Activated T-cell treated with anti-CD3 and anti-CD28 coated beads, Interleukin-2, amount 50 U/mL, for 72 hours (primary cell): ENCODE measurements at places on chromosomes 5 and 9. TPM values are rescaled to one million over a fixed set of nuclear protein-coding genes. Genes with fewer than 3 reads are reported as not detected.
A peak's percentile ranks its signal among the peaks of the same experiment; 100 is the strongest.

DNA sequence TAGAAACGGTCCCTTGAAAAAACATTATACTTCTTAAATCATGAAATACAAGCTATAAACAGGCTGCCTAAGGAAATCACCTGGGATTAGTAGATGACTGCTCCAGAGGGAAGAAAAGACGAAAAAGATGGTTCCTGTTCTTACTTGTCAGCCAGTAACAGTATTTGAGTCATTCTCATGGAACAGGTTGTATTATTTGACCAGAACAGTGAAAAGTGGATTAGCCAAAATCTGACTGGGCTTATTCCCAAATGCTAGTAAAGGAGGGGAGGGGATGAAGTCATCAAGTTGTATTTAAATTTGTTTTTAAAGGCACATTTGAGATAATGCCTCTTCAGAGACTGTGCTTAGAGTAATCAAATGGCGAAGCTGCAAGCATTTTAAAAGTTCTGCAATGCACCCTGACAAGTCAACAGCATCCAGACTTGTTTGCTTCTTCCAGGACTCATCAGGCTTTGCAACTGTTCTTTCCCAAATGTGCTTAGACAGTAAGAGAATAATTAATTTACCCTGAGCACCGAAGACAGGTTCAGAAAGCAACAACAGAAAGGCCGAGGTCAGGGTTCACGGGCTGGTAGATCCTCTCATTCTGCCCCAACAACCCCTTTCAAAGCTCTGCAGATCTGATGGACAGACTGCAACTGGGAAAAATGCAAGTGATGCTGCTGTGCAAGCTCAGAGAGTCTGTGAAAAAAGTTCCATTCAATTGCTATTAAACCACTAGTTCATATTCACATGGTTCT, 800.6 kb downstream of the KCTD16 start:
- DNase-seq, result no peak

DNA sequence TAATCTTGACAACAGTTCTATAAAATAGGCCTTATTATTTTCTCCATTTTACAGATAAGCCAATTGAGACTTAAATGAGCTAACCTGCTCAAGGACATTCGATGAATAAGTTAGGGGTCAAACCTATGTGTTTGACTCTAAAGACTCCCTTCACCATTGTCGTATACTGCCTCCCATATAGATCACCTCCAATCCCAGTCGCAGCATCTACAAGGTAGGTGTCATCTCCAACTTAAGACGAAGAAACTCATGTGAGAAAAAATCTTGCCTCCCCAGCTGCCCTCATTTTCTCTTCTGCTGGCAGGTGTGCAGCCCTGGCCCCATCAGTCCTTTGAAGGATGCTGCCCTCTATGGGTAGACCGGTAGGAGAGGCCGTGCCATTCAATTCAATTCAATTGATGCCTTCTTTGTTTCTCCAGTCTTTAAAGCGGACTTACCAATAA, 75.2 kb upstream of the SMARCA2 start:
- DNase-seq, result peak; percentile 53

DNA sequence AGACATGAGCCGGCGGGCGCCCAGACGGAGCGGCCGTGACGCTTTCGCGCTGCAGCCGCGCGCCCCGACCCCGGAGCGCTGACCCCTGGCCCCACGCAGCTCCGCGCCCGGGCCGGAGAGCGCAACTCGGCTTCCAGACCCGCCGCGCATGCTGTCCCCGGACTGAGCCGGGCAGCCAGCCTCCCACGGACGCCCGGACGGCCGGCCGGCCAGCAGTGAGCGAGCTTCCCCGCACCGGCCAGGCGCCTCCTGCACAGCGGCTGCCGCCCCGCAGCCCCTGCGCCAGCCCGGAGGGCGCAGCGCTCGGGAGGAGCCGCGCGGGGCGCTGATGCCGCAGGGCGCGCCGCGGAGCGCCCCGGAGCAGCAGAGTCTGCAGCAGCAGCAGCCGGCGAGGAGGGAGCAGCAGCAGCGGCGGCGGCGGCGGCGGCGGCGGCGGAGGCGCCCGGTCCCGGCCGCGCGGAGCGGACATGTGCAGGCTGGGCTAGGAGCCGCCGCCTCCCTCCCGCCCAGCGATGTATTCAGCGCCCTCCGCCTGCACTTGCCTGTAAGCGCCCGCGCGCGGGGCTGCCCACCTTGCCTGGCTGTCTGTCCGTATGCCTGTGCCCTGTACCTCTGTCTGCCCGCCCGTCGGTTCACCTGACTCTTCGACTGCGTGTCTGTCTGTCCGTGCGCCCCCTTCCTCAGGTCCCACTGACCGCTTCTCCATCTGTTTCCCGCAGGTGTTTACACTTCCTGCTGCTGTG, 412 bp downstream of the FGF18 start:
- peak; percentile 53 for DNase-seq

DNA sequence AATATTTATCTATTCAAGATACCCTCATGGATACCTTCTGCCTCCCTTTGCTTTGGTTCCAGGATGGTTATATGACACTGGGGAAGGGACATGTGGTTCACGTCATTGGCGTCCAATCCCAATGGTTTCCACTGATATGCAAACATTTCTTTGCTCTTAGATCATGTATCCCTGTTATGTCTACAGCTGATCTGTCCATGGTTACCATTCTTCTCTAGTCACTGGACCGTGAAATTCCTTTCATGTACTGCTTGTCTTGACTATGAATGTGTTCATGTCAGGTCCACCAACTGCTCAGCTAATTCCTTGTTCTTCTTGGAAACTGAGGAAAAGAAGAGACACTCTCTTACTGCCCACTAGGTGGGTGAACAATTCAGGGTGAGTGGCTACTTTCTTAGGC, 391.1 kb upstream of the ZNF608 start:
- DNase-seq, result no peak

GRCh38 chr9:82969291-82969690, 93.7 kb downstream of the RASEF start:
- DNase-seq, result no peak

DNA sequence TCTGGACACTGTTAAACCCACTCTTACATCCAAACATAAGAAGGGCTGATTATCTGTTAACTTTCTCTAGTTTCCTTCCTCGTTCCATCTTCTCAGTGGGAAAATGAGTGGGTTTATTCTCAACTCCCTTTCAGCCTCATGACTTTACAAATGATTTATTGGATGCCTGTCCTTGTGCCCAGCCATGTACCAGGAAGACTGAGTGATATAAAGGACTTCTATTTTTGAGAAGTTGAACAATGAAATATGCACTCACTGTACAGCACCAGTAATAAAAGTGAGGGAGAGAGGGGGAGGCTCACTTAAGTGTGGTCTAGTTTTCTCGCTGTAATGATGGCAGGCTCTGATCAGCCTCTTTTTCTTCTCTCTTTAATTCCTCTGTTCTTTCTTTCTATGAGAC, 277.6 kb downstream of the SMARCA2 start:
- no peak for DNase-seq

DNA sequence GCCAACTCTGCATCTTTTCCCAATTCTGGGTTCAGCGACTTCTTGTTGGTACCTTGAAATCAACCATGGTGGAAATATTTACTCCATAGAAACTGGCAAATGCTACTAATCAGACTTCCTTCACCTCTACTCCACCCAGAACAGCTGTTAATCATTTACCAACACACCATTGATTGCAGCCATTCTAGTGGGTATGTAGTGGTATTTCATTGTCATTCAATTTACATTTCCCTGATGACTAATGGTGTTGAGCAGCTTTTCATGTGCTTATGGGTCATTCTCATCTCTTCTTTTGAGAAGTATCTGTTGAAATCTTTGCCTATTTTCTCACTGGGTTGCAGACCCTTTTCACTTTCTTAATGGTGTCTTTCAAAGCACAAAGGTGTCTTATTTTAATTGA, 122.4 kb upstream of the MSX2 start:
- DNase-seq, result no peak

- DNase-seq, result no peak
These were observed 185.4 kb downstream of the GABBR2 start for GRCh38 chr9:98523231-98523901.

GRCh38 chr9:2771087-2771486, 53.8 kb downstream of the KCNV2 start:
- DNase-seq, result no peak

GRCh38 chr9:92728831-92729734, 35.5 kb downstream of the BICD2 start:
- DNase-seq, result no peak

GRCh38 chr5:145941096-145941447, 4.7 kb downstream of the SH3RF2 start:
- no peak for DNase-seq

DNA sequence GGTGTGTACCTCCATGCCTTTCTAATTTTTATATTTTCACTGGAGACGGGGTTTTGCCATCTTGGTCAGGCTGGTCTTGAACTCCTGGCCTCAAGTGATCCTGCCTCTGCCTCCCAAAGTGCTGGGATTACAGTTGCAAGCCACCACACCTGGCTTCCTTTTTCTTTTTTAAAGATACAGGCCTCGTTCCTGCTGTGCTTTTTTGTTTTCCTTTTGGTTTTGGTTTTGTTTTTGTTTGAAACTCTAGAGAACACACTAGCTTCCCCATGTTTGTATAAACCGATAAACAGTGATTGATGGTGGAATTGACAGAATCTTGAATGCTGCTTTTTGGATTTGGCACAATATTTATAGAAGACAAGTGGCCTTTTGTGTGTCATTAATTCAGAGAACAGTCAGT, 1603.4 kb downstream of the MAT2B start:
- DNase-seq, result no peak

GRCh38 chr5:136750224-136750862, 385.0 kb upstream of the TRPC7 start:
- no peak for DNase-seq

- no peak for DNase-seq
These were observed 193.3 kb upstream of the SNX2 start for GRCh38 chr5:122581629-122582028.

DNA sequence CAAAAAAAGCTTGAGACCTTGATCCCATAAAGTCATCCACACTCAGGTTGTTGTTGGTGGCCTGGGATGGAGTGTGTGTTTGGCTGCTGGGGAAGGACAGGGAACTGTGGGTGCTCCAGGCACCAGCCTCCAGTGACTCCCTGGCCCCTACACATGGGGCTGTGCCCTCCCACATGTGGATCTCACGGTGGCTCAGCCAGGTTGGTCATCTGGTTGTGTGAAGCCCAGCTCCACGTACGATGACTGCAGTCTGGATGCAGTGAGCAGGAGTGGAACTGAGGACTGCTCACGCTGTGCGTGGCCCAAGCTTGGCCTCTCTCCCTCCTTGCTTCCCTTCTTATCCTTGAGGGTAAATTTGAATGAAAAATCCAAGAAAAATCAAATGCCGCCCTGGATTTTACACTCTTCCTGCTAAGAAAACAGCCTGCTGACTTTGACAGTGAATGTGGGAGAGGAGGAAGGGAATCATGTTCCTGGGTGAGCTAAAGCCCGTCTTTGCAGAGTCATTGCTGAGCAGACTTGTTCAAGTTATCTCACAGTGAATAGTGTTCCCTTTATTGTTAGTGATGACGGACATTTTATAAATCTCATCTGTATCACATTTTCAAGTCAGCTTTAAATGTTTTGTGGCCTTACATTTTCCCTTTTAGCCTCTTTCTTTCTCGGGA, 65.1 kb upstream of the CACNA1B start:
- DNase-seq, result no peak

DNA sequence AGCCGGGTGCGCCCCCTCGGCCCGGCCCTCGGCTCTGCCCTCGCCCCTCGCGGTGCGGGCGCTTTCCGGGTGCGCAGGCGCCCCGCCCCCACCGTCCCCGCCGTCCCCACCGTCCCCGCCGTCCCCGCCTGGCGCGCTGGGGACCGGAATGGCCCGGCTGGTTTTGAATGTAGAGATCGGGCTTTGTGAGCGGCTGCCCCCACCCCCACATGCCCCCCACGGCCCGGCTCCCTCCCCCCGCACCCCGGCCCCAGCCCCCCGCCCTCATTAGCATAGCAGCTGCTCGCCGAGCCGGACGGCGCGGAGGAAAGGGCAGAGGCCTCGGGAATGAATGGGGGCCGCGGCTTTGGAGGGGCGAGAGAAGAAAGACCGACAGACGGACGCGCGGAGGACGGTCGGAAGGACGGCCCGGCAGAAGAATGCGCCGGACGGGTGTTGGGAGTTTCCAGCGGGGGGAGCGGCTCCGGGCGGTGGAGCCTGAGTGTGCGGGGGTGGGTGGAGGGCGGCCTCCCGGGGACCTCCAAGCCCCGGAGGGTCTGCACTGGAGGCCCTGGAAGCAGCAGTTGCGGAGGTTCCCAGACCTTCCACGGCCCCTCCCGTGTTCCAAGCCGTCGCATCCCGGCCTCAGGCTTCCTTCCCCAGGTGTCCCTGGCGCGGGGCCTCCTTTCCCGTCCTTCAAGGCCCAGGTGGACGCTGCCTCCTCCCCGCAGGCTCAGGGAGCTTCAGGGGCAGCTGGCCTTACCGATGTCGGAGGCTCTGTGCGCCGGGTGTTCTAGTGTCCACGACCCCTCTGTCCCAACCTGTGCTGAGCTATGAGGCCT, 6.0 kb downstream of the NRARP start:
- DNase-seq, result no peak

GRCh38 chr9:72691671-72692070, 170.3 kb downstream of the TMC1 start:
- no peak for DNase-seq

DNA sequence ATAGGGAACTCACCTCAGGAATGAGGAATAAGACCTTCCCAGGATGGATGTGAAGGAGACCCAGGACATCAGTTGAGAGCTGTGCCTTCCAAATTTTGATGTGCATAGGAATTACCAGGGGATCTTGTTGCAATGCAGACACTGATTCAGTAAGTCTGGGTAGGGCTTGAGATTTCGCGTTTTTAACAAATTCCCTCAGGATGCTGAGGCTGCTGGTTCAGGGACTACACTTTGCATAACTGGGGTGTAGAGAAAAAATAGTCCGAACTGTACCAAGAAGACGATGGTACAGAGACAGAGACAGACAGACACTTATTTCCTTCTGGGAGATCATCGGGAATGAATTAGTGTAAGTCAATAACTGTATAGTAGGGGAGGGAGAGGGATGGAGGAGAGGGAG, 82.3 kb upstream of the FREM1 start:
- no peak for DNase-seq

DNA sequence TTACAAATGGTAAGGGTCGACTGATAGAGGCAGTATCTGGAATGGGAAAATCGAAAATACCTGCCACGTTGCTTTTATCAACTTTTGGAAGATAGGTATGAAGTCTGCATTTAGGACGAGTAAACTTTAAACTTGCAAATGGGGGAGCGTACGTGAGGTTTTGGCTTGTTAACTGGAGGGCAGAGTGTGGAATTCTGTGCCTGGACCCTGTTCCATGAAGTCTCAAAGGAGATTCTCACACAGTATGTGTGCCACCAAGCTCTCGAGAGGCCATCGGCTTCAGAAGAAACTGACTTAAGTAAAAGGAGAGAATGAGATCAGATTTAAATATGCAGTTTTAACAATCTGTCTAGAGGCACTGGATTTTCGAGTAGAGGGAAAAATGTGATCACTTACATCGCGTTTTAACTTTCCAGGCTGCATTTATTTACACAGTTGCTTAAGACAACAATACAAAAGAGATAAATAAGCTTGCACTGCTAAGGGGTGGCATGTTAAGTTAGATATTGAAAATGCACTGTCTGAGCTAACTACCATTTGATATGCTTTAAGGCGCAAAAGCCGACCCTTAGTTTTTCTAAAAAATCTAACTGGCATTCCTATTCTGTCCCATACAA, 401.6 kb downstream of the EBF1 start:
- no peak for DNase-seq

Gene PNPLA7
- 8.2 TPM for total RNA-seq

Gene CCNI2
- total RNA-seq, result 3.4 TPM

Gene NEURL1B
- 0.63 TPM for total RNA-seq

Gene SLC23A1
- total RNA-seq, result 1.9 TPM

Gene CNTNAP3B
- total RNA-seq, result not detected

Gene IFNK
- total RNA-seq, result not detected

Gene GALNT12
- 6.6 TPM for total RNA-seq

Gene SLC6A18
- not detected for total RNA-seq

Gene DND1
- total RNA-seq, result 4.6 TPM

Gene CTNND2
- not detected for total RNA-seq

Gene GPR150
- total RNA-seq, result 1.1 TPM

Gene PCDHGC5
- not detected for total RNA-seq
